ENCODE measurements at places on chromosomes 2 and 18. TPM values are rescaled to one million over a fixed set of nuclear protein-coding genes. Genes with fewer than 3 reads are reported as not detected.

MBD5 gene
- 29.8 TPM for total RNA-seq

FSIP2 gene
- under 0.01 TPM for total RNA-seq

ITGA6 gene
- total RNA-seq = 6.5 TPM

KIAA2012 gene
- not detected for total RNA-seq

DSG1 gene
- total RNA-seq = not detected

PDE1A gene
- total RNA-seq = 42.0 TPM

WNT6 gene
- not detected for total RNA-seq

CDCA7 gene
- 1.1 TPM for total RNA-seq

CHRNG gene
- total RNA-seq = not detected

GPR45 gene
- total RNA-seq = not detected

GPBAR1 gene
- 0.36 TPM for total RNA-seq

DNA sequence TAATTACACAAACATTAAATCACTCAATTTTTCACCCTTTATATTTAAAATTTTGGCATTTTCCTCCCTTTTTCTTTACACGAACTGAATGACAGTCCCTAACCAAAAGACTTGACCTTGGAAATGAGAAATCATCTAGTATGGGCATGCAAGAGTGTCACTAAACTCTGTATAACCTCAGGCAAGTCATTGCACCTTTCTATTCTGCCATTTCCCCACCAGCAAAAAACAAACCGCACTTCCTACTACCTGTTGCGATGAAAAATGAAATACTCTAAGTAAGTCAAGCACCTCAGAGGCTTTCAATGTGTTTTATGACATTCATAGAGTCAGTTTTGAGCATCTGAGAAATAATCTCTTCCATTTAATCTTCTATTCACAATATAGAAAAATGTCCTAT is 44.1 kb downstream of the ANKRD44 start:
- DNase-seq = no peak

- DNase-seq = peak; percentile 88
Observed at GRCh38 chr18:23994361-23994902, 20.1 kb upstream of the TTC39C start.

DNA sequence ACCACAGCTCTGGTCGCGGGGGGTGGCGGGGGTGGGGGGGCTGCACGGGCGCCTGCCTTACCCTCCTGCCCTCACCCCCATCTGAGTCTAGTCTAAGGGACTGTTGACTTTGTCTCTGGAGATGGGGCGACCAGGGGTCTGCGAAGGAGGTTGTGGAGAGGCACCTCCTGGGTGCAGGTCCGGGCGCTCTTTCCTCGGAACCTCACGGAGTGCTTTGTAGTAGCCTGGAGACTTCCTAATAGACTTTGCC is 141.3 kb downstream of the MEIS1 start:
- DNase-seq = no peak

DNA sequence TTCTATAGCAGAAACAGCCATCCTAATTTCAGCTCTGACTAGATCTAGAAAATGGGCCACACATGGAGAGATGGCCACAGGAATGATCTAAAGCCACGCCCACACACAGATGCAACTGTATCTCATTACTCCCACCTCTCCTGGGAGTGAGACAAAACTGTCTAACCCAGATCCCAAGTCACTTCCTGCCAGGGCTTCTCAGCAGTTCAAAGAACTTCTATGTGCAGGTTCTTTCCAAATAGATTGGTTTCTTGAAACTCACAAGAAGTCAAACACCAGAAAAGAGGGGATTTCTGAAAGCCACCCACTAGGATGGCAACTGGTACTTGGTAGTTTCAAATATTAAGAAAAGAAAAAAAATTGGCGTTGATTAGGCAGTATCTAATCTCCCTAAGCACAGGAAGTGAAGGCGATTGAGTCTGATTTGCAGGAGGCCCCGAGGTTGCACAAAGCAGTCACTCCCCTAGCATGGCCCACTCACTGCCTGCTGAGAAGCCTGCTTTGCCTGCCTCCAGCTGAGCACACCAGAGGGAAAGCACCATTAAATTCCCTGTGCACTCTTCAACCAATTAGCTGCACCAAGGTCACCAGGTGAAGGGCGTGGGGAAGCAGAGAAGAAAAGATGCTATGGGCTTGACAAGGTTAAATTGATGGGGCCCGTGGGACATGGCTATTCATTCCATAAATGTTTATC is 51.1 kb downstream of the PAPOLG start:
- DNase-seq = peak; percentile 67

DNA sequence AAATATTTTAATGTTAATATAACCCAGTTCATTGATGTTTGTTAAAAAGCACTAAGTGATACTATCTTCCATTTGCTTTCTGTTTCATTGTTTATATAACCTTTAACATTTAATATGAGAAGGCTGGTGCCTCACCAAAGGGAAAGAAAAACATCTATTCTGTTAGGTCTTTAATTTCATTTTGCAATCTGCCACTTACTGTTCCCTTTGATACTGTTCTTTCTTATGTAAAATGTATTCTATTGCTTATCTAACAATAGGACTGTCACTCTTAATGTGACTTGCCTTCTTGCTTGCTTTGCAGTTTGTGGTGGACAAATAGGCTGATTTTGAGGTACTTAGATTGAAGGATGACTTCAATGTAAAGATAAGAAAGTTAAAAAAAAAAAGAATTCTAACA is 1666.1 kb upstream of the DDX18 start:
- peak; percentile 36 for DNase-seq

DNA sequence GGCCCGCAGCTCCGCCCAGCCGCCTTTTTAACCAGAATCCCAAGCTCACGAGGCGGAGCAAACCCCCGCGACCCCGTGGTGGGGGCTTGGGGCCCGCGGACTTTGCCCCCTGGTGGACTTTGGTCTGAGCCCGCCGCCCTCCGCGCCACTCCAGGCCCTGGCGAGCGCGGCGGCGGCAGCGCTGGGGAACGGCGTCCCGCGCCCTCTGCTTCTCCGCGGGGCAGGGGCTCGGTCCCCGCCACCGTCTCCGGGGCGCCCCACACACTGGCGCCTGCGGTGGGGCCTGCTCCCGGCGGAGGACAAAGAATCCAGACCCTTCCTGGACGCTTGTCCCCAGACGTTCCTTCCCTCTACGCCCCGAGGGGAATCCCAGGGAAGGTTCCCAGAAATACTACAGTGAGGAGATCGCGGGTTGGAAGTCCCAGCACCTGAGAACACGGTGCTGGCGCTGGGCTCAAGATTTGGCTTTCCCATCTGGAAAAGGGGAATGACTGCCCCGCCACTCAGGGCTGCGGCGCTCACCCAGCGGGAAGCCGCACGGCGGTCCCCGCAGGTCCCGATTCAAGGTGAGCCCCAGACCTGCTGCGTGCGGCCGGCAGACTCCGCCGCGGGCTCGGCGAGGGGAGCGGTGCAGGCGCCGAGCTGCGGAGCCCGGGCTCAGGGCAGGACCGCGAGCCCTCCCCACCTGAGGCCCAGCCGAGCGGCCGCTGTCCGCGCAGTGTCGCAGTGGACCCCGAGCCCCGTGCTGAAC is at the start of gene HAAO:
HAAO (minus strand) TSS at position 1 of the 751 bp plus-strand sequence. CDS start 47 bp downstream, outside the sequence.
- peak; percentile 89 for DNase-seq

DNA sequence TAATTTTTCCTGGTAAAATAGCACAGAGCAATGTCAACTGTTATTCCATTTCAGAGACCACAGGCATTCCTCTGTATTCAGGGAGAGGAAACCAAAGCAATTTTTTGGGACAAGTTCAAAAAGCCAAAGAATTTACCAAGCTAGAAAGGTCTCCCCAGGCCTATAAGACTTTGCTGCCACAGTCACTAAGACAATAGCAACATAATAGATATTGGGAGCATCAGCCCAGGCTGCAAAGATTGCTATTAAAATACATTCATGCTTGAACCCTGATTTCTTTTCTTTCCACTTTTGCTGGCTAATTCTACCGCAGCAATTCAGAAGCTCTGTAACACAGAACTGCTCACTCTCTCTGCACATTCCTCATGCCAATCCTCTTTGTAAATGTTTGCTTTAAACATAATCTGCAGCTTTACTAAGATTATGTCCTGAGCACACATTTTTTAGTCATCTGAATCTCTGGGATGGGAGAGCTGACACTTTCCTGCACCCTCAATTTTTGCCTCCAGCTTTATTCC is 76.3 kb downstream of the CLHC1 start:
- DNase-seq = peak; percentile 77

GRCh38 chr2:132615329-132616085 is 54.5 kb downstream of the LYPD1 start:
- no peak for DNase-seq

DNA sequence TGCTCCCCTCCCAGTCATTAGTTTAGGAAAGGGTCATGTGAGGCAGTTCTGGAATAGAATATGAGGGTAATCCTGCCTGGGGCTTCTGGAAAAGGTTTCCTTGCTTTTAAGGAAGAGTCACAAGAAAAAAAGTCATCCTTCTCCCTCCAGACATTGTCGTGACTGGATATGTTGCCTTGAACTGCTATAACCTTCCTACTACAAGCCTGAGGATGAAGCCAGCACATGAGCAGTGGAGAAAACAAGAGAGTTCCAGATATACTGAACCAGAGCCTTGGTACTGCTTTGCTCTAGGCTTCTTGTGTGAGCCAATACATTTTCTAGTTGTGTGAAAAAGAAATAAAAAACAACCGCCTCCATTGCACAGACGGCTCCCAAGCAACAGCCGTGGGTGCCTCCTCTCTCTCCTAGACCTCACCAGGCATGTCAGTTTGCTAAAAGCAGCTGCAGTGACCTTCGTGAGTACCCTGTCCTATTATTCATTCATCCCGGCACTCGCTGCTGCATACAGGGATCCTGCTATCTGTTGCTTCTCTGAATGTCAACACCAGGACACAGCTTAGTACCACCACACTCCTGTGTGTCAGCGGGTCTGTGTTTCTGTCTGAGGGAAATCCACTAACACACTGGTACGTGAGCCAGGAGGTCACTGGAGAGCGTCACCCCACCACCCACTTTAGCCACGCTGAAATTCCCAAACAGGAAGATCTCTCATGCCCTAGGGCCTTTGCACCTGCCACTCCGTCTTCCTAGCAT is 186.7 kb downstream of the KLHL29 start:
- DNase-seq = peak; percentile 48

DNA sequence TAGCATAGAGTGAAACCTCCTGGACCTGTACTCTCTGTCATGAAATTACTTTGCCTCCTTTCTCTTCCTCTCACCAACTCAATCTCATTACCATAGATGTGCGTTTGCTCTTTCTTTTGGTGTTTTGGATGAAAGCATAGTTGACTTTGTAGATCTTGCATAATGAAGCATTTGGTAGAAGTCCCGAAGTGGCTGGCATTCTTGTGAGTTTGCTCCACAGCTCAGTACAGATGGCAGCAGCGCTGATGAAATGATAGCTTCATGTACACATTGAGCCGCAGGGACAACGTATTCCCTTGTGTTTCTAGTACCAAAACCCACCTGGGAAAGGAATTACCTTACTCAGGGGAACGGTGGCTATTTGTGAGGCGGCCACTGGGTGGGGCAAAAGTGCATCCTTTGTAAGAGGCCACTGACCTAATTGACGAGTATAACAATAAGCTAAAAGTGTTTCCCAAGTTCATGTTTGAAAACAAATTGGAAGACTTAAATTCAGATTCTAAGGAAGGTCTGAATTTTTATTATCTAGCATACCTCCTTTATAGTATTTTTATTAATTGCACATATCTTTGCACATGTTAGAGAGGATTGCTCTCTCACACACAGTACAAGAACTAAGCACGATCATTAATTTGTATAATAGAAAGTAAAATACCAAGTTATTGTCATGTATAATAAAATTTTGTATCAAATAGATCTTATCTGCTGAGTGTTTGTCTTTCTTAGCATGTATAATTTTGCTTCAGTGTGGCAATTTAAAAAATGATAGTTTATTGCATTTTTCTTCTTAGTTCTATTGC is 25.4 kb upstream of the CDH7 start:
- no peak for DNase-seq

DNA sequence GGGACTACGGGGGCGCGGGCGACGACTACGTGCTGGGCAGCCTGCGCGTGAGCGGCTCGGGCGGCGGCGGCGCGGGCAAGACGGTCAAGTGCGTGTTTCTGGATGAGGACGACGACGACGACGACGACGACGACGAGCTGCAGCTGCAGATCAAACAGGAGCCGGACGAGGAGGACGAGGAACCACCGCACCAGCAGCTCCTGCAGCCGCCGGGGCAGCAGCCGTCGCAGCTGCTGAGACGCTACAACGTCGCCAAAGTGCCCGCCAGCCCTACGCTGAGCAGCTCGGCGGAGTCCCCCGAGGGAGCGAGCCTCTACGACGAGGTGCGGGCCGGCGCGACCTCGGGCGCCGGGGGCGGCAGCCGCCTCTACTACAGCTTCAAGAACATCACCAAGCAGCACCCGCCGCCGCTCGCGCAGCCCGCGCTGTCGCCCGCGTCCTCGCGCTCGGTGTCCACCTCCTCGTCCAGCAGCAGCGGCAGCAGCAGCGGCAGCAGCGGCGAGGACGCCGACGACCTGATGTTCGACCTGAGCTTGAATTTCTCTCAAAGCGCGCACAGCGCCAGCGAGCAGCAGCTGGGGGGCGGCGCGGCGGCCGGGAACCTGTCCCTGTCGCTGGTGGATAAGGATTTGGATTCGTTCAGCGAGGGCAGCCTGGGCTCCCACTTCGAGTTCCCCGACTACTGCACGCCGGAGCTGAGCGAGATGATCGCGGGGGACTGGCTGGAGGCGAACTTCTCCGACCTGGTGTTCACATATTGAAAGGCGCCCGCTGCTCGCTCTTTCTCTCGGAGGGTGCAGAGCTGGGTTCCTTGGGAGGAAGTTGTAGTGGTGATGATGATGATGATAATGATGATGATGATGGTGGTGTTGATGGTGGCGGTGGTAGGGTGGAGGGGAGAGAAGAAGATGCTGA is 1.4 kb downstream of the SOX11 start:
- peak; percentile 81 for DNase-seq

DNA sequence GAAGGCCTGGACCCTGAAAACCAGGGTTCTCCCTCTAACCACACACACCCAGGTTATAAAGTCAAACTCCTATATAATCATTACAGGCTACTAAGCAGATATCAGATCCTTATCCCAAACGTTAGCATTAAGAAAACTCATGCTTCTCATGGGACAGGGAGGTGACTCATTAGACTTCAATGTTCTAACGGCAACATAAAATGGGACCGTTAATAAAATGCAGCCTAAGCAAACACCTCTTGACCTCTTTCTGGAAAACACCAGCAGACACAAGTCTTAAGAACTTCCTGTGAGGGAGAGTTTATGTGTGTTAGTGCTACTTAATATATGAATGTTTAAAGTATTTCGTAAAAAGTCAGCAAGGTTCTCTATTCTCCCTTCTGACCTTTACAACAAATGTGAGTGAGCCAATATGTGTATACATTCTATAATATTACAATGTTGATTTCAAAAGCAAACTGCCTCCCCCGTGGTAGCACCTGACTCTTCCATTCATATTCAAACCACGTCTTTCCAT is 31.7 kb downstream of the LPIN2 start:
- no peak for DNase-seq

DNA sequence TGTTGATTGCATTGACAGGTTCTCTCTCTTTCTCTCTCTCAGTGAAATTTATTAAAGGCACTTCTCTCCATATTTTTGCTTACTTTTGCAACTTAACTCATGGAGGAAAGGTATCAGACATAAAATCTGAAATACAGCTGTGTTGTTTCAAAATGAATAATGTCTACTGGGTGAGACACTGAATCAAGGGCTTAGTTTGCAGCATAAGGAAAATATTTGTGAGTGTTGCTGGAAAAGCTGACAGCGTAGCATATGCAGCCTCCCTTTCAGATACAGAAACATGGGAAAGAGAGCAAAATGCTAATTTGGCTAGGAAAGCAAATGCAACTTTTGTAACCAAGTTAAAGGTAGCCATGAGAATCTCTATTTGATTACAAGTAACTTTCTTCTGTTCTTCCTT is 81.5 kb upstream of the COL3A1 start:
- DNase-seq = no peak

- no peak for DNase-seq
Observed at GRCh38 chr2:10613263-10613662, 76.5 kb downstream of the NOL10 start.
